ENCODE measurements at places on chromosomes 4 and X.

- DNase-seq = no peak
Observed at GRCh38 chr4:2259541-2260343, 2.2 kb downstream of the MXD4 start.

DNA sequence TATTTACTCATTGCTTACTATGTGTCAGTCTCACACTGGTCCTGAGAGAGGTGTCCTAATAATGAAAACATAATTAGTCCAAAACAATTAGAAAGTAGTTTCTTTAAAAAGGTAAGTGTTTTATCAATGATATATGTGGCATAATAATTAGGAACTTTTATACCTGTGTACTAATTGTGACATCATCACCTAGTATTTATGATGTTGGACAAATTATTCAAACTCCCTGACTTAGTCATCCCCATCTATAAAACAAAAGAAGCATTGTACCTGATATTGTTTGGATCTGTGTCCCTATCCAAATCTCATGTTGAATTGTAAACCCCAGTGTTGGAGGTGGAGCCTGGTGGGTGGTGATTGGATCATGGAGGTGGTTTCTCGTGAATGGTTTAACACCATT is 15.8 kb upstream of the ARHGEF38 start:
- no peak for DNase-seq

DNA sequence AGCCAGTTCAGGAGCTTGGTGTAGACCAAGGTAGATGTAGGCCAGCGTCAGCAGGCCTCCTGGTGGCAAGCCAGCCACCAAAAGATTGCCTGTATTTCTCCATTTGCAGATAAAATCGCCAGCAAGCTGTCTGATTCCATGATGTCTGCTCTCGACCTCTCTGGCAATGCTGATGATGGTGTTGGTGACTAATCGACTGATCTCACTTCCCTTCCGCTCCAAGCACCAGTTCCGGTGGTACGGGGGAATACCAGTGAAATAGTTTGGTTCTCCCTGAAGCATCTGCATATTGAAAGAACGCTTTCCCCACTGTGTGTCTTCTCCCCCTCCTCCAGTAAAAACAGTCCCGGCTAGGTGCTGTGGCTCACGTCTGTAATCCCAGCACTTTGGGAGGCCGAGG is 30.4 kb downstream of the GNL3L start:
- DNase-seq = no peak

GRCh38 chr4:112926819-112927218 is 122.6 kb upstream of the ANK2 start:
- no peak for DNase-seq

DNA sequence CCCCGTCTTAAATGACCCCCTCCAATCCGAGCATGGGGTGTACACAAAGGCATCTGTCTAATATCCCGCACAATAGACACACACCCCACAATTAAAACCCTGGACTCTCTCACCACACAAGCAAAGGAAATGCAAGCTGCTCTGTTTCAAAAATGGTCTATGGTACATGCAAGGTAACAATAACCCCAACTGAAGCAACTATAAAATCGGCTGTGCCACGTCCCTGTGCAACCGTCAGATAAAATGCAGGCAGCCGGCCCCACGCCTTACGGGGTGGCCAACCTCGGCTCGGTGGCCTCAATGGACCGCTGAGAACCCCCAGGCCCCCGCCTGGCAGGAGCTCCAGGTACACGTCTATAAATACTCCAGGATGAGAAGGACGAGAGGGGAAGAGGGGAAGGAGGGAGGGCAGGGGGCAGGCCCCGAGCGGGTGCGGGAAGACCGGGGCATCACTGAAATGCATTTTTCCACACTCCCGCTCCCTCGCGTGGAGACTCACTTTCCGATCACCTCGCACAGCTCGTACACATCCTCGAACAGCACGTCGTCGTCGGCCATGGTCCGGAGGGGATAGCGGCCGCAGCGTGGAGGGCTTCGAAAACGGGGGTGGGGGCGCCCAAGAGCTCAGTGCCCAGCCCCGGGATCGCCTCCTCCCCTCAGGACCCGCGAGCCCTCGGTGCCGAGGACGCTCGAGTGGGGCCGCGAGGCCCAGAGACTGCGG is 763 bp downstream of the CASK start:
- DNase-seq = peak; percentile 6

- DNase-seq = peak; percentile 79
Observed at GRCh38 chr4:147479786-147480185, 1.1 kb upstream of the EDNRA start.

GRCh38 chr4:48620831-48621230 is 130.8 kb downstream of the ZAR1 start:
- DNase-seq = peak; percentile 71

DNA sequence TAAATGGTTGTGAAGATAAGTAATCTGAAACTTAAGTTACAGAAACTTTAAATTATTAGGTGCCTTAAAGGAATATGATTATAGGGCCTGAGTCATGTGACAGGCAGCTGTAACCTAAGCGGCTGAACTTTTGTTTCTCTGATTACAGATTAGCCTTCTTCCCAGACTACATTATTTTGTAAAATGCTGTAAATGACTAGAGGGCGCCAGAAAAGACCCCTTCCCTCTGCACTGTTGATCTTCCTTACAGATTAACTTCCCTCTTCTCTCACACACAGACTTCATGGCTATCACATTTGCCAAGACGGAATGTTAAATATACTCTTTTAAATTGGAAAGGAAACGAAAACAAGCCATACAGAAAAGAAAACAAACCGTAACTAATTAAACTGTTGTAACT is 96.6 kb downstream of the EVC2 start:
- DNase-seq = no peak

GRCh38 chr4:165828928-165829327 is 44.1 kb upstream of the TLL1 start:
- DNase-seq = peak; percentile 87

GRCh38 chrX:125150231-125150630 is 169.4 kb upstream of the TEX13C start:
- DNase-seq = no peak

DNA sequence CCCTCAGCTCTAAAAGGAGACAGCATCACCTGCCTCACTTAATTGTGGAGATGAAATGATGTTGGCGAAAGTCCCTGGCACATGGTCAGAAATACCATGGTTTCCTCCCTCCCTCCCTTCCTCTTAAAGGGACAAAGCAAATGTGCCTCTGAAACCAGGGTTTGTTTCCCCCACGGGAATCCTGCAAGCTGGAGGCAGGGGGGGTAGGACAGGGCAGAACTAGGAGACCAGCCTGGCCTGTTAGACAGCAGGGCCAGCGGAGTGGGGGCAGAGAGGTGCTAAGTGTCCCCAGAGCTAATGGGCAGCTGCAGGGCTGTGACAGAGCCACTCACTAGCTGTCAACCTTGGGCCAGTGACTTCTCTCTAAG is 5.7 kb downstream of the RTL5 start:
- DNase-seq = no peak

GRCh38 chr4:124918559-124919122 is 206.1 kb upstream of the ANKRD50 start:
- DNase-seq = no peak

DNA sequence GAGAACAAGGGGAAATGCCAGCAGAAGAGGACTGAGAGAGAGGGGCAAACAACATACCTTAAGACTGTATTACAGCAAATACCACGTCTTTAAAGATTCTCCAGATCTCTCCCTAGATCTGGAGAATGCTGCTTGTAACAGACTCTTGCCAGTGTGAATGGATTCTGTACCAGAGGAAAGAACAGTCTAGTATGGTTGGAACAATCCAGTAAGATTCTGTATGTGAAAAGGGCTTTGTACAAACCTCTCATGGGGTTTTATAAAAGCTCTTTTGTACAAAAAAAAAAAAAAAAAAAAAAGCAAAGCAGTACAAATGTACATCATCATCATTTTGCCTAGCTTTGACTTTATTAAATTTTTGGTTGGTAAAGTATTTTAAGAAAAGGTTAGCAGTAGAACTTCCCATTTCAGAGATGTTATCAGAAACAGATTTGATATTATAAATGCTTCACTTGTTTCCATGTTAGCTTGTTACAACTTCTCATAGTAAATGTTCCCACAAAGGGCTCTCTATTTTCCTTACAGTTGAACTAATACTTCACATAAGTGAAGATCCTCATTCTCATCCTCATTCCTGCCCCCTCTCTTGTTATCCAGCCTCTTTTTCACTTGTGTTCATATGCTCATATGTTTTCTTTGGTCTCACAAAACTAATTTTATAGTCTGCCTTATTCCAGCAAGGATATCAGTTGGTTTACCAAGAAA is 144.2 kb downstream of the EDA start:
- no peak for DNase-seq

GRCh38 chr4:41360921-41361793 is 104.4 kb downstream of the UCHL1 start:
- peak; percentile 32 for DNase-seq

DNA sequence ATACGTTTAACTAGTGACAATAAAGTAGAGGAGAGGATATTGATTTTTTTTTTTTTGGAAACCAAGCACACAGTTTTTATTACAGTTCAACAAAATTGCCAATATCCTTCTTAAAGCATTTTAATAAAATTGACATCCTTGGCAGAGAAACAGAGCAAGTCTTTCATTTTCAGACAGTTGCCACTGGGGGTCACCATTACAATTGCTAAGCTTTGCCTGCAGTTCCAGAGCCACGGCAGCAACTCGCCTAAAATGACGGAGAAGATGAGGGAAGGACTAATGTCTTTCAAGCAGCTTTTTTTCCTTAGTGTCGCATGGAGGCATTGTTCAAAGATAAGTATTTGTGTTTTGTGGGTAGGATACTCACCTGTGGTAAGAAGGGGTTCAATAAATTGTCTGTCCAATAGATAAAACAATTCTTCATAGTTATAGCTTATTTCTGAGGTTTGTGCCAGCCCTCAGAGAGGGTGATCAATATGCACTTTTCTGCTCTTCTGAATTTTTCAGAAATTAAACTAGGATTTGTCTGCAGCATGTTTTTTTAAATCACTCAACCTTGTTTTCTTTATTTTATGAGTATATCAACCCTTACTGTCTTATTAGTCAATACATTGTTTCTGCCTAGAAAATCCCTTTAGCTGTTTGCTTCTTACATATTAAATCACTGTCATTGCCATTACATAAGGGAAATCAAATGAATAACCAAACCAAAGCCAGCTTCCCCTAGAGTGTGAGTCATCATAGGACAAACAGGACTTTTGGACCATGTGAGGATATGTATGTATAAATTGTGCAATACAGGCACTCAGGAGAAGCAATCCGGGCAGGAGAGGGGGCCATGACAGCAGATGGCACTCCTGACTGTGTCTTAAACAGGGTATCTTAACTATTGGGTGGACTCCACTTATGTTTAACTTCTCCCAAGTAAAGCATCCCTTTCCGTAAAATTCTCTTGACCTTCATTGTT is 508.1 kb upstream of the ARX start:
- peak; percentile 24 for DNase-seq

GRCh38 chrX:20742106-20742505 is 475.4 kb upstream of the RPS6KA3 start:
- no peak for DNase-seq

DNA sequence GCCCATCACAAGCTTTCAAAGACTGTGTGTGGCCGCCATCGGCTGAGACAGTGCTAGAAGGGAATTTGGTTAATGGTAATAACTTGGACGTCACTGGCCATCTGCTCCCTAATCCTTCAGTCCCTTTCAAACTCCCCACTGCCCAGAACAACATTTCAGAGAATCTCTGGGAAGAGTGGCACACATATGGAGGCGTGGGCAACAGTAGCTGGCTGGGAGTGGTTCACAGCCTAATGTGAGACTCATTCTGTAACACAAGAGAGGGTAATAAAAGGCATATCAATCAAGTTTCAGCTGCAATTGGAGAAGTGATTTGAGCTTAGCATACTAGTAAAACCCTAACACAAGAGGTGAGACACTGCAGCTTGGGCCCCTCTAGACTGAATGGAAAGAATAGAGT is 15.4 kb downstream of the SMIM10 start:
- DNase-seq = no peak

DNA sequence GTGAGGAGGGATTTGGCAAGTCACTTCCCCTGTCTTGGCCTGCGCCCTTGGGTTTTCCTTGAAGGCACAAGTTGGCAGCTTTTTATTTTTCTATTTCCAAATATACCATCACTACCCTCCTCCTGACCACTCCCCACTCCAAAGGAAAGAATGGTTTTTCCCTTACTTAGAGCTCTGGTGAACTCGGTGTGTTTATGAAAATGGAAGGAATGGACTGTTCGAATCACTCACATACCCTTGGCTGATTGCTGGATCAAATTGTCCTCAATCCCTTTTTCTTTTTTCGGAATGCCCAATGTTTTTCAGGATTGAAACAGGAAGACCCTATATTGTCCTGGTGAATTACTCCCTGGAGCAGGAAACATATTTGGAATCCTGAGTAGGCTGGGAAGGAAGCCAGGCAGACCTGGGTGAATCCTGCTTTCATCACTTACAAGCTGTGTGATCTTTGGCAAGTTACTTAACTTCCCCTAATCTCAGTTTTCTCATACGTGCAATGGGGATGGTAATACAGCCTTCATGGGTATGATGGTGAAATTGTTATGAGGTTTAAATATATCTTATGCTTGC is 70.7 kb downstream of the RTL5 start:
- no peak for DNase-seq

DNA sequence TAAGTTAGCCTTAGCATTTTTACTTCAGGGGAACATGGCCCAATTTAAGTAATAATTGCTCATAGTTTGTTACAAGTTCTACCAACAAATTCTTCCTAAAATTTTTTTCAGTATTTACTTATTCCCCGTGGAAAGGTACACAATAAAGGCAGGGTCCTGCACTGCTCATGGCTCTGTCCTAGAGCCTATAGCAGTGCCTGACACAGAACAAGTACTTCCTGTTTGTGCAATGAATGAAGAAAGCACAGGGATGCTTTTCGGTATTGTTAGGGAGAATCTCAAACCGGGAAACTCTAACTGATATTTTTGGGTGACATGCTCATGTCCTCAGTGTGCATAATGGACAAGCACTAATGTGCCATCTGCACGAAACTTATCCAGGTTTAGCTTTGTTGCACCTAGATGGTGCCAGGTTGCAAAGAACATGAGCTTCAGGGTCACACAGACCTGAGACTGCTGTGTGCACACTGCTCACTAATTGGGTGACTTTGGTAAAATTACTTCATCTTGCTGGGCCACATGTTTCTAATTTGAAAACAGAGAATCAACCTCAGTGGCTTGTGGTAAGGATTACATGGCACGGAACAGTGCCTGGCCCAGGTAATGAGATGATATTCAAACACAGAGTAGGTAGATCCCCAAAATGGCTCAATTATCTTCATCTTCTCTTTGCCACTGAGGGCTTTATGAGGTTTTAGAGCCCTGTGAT is 175.8 kb upstream of the NPY2R start:
- no peak for DNase-seq

DNA sequence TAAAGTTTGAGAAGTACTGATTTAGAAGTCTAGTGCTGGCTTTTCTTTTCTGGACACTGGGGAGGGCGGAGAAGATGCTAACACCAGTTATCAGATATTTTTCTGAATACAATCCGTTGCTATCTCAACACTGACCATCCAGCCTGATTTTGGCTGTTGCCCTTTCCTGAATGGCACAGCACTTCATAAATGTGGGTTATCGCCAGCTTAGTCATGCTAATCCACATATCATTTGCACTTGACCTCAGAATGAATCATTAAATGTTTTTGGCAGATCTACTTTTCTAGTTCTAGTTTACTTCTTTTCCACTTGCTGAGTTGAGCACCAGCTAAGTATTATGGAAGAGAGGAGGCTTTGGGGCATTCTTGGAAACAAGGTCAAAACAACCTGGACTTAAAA is 60.8 kb upstream of the ESX1 start:
- DNase-seq = peak; percentile 39

Measured in epithelial cell of esophagus (primary cell).